ENCODE measurements at places on chromosomes 13 and 19. TPM values are rescaled to one million over a fixed set of nuclear protein-coding genes. Genes with fewer than 3 reads are reported as not detected.

- no peak for DNase-seq
These were observed 18.3 kb downstream of the UBAC2 start for GRCh38 chr13:99218969-99219368.

Gene SLAIN1
- total RNA-seq: not detected

Gene IRGC
- not detected for total RNA-seq

Gene DCT
- total RNA-seq: not detected

Gene UBE2L5
- not detected for total RNA-seq

Gene TEKTIP1
- total RNA-seq: not detected

DNA sequence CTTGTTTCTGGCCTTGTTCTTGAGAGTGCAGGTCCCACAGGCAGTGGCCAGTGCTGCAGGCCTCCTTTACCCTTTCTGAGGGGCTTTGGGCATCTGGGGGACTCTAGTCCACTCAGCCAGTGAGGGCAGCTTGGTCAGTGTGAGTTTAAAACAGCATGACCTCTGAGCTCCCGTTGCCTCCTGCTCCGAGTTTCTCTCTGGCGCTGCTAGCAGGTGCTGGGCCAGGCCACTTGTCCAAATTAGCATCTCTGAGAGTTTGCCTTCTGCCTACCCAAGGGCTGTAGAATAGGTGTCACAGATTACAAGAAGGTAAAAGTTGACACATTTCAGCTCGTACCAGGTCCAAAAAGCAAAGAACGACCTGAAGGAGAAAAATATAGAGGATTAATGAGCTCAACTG, 105.9 kb downstream of the SIPA1L3 start:
- no peak for DNase-seq

GRCh38 chr19:35643255-35644205, 2.0 kb downstream of the ETV2 start:
- DNase-seq: peak; percentile 78

GRCh38 chr19:5681391-5682106, 722 bp downstream of the HSD11B1L start:
- no peak for DNase-seq

GRCh38 chr13:26425443-26426358, 131.8 kb upstream of the WASF3 start:
- DNase-seq: no peak

Gene KRTDAP
- not detected for total RNA-seq

Gene LNX2
- total RNA-seq: 3.3 TPM

DNA sequence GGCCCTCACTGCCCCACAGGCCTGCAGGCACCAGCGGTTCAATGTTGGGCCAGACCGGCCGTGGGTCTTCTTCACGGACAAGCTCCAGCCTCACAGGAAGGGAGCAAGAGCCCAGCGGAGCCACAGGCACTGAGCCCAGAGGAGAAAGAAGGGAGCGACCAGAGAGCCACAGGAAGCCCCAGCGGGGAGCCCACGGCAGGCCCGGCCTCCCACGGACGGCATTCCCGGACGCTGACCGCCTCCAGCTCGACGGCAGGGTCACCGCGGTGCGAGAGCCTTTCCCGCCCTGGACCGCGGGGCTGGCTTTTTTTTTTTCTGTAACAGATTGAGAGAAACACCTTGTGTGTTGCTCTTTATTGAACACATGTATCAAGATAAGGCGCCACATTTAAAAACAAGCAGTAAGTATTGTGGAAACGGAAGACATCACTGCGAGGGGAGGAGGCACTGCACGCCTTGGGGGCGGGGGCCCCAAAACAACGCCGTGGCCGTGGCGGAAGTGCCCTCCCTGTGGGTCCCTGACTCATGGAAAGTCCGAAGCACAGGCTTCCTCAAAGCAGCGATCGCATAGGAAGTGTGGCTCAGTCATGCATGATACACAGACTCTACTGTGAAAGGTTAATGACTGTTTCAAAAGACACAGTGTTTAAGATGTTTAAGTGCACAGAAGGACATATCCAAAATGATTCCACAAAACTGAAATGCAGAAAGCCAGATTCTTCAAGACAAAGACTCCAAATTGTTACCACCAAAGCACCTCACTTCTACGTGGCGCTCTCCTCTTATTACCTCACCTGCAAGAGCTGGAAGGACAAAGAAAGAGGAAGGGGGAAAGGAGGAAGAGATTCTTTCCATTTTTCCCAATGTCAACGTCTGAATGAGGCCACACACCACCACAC, 3.5 kb downstream of the RASA3 start:
- peak; percentile 98 for DNase-seq

GRCh38 chr19:6754136-6754535, 13.1 kb downstream of the SH2D3A start:
- no peak for DNase-seq

GRCh38 chr19:42370068-42370520, 20.0 kb downstream of the CNFN start:
- DNase-seq: no peak

DNA sequence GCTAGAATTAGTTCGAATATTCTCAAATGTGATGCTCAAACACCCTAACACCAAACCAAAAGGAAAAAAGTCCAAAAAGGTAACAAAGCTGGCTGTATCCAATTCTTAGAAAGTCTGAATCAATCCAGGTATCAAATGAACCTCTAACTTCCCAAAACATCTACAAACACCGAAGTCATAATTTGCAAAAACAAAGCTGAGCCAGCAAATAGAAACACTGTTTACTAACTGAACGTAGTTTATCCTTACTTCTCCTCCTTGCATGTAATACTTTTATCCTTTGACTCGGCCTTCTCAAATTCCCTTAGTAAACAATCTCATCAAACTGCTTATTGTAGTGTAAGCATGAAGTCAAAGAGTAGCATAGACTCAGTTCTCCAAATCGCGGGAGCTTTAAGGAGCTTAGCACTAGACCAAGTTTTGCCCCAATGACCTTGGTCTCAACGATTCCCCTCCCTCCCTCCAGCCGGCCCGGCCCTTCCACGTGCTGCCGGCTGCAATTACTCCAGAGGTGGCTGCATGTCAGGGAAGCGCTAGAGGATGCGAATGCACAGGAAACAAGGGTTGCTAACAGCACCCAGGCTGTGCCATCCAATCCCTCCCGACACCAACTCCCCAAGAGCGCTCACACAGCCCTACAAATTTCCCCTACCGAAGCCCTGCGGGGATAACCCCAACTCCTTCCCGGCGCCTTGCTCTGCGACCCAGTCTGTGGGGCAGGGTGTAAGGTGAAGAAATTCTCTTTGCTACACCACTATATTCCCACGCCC, 693 bp downstream of the XPO4 start:
- DNase-seq: peak; percentile 75

DNA sequence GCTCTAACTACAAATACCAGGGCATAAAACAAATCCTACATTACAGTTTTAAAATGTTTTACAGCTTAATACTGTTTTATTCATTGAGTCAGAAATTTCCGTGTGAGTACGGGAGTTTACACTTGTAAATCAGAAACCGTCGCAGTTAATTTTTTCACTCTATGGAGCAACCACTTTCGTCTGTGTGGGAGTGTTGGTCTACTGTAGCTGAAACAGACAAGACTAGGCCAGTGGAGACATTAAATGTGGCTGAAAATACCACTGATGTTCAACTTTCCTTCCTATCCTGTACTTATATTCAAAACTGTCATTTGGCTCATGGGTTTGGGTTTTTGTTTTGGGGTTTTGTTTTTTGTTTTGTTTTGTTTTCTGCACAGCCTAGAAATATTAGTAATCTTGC, 268.7 kb downstream of the DCT start:
- DNase-seq: no peak

- peak; percentile 84 for DNase-seq
These were observed 767 bp upstream of the GADD45B start for GRCh38 chr19:2475018-2475701.

Gene GRIK5
- total RNA-seq: not detected

- no peak for DNase-seq
These were observed 19.7 kb downstream of the FBXL12 start for GRCh38 chr19:9799162-9799561.

DNA sequence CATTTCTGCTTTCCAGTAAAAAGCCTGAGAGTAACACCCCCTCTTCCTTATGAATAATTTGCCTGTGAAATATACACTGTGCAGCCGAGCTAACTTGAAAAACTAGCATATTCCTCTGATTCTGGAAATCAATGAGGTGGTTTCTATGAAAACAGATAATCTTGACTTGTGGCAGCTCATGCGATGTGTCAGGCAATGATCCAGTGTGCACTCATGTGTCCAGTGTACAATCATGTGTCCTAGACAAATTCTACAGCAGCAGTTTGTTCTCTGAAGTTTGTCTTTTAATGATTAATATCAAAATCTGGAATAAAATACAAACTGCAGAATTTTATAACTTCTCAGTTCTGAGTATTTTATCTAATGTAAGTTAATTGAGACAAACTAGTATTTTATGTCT, 2213.9 kb upstream of the PCDH20 start:
- no peak for DNase-seq

DNA sequence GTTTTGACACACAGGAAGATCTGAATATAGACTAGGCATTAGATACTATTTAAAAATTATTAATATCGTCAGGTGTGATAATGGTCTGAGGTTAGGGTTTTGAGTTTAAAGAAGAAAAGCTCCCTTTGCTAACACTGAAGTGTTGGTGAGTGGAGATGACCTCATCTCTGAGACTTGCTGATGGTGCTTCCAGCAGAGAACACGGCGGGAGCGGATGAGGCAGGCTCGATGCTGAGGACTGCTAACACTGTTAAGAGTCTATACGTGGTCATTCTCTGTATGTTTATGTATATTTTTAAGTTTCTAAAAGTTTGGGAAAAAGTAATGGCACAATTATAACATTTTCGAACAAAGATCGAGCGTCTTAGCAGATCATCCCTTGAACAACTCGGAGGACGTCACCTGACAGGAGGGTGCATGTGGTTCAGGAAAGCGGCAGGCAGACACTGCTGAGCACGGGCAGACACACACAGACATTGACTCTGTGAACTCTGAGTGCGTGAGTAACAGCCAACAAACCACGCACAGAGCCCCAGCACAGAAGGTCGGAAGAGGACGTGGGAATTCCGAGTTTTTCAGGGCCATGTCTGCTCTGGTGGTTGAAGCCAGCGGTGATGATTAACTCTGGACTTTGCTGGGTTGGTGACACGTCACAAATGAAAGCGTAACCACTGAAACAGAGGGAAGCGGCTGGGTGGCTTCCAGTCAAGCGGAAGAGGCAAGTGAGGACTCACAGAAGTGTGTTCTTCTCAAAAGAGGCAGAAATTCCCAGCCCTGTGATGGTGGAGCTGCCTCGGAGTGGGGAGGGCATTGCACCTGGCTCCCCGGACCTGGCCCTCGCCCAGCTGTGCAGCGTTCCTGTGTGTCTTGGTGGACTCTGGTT, 91.9 kb upstream of the TEX29 start:
- no peak for DNase-seq

Gene TNNI3
- not detected for total RNA-seq

Gene ARHGAP35
- 35.2 TPM for total RNA-seq

GRCh38 chr13:44697058-44697457, 120.9 kb upstream of the TSC22D1 start:
- no peak for DNase-seq

Gene OR1M1
- total RNA-seq: not detected

Gene LCP1
- total RNA-seq: not detected

DNA sequence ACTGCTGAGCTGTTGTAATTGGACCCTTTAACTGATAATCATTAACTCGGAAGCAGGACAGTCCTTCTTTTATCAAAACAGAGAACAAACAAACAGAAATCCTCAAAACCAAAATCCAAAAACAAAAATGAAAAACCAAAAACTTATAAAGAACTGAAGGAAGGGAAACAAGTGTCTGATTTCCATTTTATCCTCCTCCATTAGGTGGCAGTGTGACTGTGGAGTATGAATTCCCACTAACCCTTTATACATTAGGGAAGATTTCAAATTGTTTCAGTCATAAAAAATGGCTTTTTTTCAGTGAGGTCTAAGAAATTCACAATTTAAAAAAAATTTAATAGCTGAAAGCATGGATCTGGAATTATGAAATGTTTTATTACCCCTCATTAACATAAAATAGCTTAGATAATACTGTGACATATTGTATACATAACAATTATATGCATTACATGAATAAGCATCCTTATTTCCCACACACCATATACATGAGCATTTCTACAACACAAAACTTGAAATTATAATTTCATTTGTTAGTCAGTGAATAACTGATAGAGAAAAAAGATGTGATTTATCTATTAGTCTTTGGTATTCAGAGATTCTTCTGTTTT, 1074.3 kb upstream of the PCDH9 start:
- peak; percentile 1 for DNase-seq

DNA sequence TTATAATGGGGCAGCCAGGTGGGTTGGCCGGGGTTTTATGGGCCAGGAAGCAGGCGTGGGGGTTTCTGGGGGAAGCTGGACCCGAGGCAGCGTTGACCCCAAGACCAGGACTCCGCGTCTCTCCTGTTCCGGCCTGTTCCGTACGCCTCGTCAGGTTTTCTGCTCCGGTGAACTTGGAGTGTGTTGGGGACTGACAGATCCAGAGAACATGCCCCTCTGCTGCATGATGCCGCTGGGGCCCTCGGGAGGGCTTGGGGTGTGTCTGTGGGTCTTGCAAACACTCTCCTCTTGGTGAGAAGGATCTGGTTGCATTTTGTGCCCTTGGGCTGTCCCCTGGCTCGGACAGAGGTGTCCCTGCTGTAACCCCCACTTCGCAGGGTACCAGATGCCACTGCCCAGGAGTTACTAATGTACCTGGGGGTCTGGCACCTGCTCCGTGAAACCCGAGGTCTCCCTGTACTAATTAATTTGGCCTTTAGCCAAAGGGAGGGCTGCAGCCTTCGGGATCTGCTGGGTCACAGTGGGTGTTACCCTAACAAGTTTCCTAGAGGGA, 15.6 kb downstream of the KDM4B start:
- DNase-seq: no peak

Gene SARS2
- total RNA-seq: 18.0 TPM

DNA sequence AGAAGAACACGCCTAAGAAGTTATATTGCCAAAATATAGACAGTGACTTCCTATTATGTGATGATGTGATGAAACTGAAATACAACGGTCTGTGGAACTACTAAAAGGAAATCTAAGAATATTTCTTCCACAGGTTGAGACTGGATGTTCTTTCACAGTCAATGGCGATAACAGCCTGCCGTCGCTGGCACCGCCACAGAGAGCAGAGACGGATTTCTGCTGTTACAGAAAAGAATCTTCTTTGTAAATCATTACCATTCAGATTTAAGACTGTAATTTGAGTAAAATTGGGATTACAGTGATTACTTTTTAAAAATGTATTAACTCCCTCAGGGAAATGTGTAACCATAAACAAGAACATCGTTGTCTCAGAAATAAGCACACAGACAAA, 100.8 kb downstream of the TUBGCP3 start:
- DNase-seq: no peak

Gene DOHH
- 20.4 TPM for total RNA-seq

- no peak for DNase-seq
These were observed 23.0 kb upstream of the TFDP1 start for GRCh38 chr13:113561417-113562084.

GRCh38 chr13:48162217-48162616, 67.3 kb upstream of the MED4 start:
- DNase-seq: no peak

DNA sequence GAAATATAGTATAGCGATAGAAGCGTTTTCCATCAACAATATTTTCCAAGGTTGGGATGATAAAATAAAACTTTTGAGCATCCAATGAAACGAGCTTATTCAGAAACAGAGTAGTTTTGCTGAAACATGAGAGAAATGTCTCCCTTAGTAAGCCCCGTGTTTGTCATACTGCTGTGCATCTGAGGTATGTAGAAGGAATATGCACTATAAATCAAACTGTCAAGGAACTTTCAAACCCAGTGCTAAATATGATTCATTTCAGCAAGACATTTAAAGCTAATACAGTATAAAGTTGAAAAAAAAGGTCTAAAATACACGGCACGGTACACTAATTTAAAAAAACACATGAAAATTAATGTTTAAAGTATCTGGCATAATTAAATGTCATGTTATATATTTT, 546.2 kb downstream of the SLITRK5 start:
- no peak for DNase-seq

GRCh38 chr13:38180126-38180525, 169.5 kb upstream of the UFM1 start:
- peak; percentile 69 for DNase-seq
